ENCODE measurements at places on chromosomes 4 and X.

GRCh38 chrX:108456971-108457477, 17.4 kb downstream of the COL4A5 start:
- DNase-seq = no peak

DNA sequence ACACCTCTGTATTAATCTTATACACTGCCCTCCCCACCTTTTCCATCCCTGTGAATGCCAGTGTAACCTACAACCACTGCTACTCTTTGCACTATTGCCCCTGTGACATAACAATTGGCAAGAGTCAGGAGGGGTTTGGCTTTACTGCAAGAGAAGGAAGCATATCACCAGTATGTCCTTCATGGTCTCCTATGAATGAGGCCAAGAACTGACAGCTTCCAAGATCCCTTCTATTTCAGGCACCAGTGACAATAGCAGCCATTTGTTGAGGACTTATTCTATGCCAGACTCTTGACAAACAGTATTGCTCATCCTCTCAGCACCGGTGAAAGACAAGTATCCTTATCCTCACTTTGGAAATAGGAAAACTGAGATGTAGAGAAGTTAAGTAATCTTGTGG, 363.9 kb downstream of the MID1IP1 start:
- DNase-seq = no peak

GRCh38 chrX:81120936-81121371, 80.8 kb downstream of the HMGN5 start:
- DNase-seq = peak; percentile 66

DNA sequence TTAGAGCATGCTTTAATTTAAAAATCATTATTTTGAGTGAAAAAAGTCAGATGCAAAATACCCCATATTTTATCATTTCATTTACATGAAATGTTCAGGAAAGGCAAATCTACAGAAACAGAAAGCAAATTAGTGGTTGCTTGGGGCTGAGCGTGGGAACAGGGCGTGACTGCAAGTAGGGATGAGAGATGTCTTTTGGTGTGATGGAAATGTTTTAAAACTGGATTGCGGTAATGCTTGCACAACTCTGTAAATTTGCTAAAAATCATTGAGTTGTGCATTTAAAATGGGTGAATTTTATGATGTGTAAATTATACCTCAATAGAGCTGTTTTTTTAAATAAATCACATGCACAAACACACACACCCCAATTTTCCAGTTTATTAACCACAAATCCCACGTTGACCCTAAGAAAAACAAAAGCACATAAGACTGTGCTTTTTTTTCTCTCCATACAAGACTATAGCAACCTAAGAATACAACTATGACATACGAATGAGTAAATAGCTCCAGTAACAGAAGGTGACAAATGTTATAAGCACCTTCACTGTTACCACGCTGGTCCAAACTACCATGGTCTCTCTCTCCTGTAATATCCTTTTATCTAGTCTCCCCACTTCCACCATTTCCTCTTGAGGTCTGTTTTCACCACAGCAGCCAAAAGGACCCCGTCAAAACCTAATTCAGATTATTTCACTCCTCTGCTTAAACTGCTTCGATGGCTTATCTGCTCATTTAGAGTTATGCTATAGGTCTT, 37.2 kb downstream of the FRMD7 start:
- DNase-seq = no peak

- no peak for DNase-seq
Measured at GRCh38 chrX:34839451-34839850, 103.1 kb upstream of the FAM47B start.

GRCh38 chrX:112696481-112696880, 16.7 kb upstream of the LHFPL1 start:
- DNase-seq = no peak

DNA sequence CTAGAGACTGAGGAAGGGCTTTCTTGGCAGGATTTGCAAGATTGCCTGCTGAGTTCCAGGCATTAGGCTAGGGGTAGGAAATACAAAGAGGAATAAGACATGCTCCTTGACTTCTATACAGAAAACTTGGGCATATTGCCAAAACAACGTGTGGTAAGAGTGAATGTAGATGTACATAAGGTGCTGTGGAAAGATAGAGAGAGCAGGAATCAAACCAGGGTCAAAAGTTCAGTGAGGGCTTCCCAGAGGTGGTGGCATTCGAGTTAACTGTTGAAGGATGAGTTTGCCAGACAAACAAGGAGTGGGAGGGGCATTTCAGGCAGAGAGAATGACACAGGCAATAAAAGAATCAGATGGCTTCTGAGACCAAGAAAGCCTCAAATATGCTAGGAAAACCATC, 187.9 kb downstream of the KDR start:
- DNase-seq = no peak

- DNase-seq = no peak
Measured at GRCh38 chr4:924107-925096, 7.7 kb downstream of the GAK start.

DNA sequence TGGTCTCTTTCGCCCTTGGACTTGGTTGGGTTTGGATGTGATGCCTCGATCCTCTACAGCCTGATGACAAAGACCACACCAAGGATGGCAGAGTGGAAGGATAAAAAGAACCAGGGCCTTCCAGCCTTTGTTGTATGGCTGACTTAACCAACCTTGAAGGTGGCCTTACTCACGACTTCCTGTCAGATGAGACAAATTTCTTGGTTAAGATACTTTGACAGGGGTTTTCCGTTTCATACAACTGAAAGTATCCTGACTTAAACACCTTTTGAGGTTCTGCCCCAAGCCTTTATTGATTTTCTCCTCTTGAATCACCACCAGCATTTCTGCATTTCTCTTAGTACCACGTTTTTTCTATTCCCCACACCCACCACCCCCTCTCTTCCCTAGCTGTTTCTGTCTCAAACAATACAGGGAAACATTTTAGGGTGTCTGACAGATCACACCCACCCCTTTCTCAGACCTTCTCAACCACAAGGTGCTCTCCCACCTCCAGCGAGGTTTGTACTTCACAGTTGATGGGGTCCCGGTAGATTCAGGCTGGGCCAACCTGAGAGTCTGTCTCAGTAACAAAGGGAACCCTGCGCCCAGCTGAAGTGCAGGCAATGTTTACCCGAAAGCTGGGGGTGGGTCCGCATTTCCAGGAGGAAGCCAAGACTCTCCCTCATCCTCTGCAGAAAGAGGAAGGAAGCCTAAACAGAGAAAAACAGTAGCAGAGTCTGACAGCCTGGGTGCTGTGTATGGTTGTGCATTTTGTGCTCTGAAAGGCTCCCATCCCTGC, 5.0 kb upstream of the TSPAN5 start:
- DNase-seq = no peak

DNA sequence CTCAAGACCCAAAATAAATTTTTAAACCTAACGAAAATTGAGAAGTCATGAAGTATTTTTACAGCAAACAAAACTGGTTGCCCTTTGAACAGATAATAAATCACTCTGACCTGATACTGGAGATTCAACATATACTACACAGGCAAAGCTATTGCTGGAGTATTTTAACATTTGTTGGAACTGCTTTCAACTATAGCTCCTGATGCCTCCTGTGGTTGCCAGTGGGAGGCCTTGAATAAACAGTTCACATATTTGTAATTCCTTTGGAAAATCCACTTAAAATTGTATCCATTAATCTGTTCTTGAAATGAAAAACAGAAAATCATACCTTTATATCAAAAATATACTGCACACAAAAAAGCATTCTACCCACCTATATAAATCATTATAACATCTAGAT, 605.1 kb downstream of the KCTD8 start:
- DNase-seq = no peak

GRCh38 chrX:149949743-149950436, 11.6 kb upstream of the EOLA2 start:
- no peak for DNase-seq

- no peak for DNase-seq
Measured at GRCh38 chr4:8608714-8609391, 16.3 kb downstream of the CPZ start.

DNA sequence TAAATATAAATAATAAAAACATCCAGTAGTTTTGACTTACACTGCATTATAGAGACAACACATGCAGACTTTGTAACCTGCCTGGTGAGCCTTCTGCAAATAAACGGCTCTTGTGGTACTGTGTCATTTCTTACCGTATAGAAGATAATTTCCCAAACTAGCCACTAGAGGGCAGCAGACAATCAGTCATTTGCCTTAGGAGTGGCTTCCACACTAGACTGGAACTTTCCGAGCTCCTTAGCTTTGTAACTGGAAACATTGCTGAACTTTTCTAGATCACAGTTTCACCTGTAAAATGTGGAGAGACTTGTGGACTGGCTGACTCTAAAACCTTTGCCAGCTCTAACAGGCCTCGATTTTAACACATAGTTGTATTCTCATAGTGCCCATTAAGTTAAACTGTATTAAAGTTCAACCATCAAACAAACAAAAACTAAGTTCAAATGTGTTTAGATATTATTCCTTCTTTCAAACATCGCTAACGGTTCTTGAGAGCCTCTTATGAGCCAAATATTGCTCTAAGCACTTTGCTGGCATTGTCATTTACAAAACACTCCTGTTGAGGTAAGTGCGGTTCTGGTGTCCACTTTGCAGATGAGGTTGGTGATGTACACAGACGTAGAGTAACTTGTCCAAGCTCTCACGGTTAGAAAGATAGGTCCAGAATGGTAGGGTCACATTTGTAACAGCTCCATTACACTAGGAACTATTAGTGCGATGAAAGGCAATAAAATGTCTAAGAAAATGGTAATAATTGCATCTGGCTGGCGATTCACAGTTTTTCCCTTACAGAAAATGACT, 345.5 kb downstream of the ANK2 start:
- DNase-seq = peak; percentile 75

- DNase-seq = no peak
Measured at GRCh38 chr4:92241094-92241493, 62.7 kb upstream of the GRID2 start.

DNA sequence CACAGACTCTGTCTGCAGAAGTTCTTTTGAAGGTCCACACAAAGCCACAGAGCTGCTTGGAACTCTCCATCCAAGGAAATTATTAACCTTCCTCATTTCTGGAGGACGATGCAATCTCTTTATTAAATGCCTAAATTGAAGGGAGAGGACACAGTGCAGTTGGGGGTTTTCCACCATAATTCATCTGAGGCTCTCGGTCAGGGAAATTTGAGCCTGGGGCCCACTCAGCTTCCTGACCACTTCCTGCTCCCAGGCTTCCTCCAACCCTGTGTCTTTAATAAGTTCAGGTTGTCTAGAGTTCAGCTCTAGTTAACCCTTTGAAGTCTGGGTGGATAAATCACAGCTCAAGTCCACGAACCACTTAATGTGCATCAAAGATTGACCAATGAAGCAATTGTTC, 58.5 kb downstream of the PRPS1 start:
- no peak for DNase-seq

DNA sequence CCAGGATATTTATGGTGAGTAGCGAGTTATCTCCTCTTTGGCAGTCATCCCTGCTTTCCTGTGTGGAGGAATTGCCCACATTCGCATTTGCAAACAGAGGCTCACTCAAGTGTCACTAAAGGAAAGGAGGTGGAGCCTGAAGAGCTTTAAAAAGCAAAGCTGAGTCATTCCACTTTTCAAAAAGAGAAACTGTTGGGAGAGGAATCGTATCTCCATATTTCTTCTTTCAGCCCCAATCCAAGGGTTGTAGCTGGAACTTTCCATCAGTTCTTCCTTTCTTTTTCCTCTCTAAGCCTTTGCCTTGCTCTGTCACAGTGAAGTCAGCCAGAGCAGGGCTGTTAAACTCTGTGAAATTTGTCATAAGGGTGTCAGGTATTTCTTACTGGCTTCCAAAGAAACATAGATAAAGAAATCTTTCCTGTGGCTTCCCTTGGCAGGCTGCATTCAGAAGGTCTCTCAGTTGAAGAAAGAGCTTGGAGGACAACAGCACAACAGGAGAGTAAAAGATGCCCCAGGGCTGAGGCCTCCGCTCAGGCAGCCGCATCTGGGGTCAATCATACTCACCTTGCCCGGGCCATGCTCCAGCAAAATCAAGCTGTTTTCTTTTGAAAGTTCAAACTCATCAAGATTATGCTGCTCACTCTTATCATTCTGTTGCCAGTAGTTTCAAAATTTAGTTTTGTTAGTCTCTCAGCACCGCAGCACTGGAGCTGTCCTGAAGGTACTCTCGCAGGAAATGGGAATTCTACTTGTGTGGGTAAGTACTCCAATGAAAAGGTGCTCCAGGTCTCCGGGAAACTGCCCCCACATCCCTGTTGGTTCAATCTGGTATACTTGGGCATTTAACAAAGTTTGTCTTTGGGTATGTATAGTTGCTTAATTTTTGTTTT, at the start of gene EGF:
EGF (plus strand) TSS at position 178 of the 890 bp plus-strand sequence; CDS start at position 631, 453 bp downstream.
- DNase-seq = no peak

DNA sequence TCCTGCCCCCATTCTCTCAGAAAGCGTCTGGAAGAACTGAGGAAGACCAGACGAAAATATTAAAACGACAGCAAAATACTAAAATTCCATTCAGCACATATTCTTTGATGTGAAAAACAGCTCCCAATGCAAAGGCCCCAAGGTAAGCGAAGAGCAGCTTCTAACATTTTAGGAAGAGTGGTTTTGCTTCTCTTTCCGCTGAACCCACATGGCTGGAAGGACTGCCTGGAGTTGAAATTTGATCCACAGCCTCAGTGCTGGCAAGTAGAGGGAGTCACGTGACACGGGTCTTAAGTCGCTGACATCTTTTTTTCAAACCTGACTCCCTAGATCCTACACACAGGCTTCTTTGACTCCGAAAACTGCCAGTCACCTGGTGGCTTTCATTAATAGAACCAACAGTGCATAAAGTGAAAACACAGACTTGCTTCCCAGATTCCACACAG, at the start of gene FAM13A:
FAM13A (minus strand) TSS at position 233 of the 446 bp plus-strand sequence; CDS start at position 12, 221 bp downstream.
- peak; percentile 77 for DNase-seq

DNA sequence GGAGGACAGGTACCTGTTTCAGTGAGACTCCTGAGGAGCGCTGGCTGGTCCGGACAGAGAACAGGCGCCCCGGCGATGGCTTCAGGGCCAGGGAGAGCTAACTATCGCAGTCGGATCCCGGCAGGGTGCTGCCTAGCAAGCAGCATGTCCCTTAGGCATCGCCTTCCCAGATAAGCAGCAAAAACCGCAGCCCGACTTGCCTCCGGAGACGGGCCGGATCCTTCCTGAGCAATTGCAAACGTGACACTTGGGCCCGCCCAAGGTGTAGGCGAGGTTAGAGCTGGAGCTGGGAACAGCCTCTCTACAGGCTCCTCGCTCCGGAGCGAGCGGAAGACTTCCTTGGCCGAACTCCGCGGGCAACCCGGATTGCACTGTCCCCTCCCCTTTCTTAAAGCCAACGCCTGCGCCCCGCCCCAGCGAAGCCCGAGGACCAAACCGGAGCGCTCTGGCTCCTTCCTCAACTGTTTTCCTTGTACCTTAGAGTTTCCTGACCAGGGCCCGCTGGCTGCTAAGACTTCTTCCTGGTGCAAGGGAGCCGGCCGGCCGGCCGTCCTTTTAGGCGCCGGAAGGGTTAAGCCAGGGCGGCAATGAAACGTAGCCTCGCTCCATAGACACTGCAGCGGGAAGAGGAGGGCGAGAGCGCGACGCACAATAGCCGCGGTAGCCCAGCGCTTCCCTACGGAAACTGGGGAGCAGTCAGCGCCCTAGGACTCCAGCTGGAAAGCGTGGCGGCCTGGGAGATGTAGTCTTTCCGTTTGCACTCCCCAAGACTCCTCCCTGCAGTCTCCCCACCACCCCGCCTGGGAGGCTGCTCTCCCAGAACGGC, at the start of gene OPHN1:
OPHN1 (minus strand) TSS at position 341 of the 826 bp plus-strand sequence. CDS start 475 bp downstream, outside the sequence.
- DNase-seq = no peak

GRCh38 chrX:118499295-118499694, 3.7 kb downstream of the DOCK11 start:
- DNase-seq = no peak

- no peak for DNase-seq
Measured at GRCh38 chr4:26362745-26363439, 42.1 kb downstream of the RBPJ start.
